CD4-positive, alpha-beta memory T cell (primary cell): ENCODE measurements at places on chromosomes 3 and 15. TPM values are rescaled to one million over a fixed set of nuclear protein-coding genes. Genes with fewer than 3 reads are reported as not detected.

The IQCF5 gene
- not detected for total RNA-seq

The KBTBD12 gene
- total RNA-seq: not detected

The TM4SF18 gene
- total RNA-seq: not detected

The BFSP2 gene
- not detected for total RNA-seq

DNA sequence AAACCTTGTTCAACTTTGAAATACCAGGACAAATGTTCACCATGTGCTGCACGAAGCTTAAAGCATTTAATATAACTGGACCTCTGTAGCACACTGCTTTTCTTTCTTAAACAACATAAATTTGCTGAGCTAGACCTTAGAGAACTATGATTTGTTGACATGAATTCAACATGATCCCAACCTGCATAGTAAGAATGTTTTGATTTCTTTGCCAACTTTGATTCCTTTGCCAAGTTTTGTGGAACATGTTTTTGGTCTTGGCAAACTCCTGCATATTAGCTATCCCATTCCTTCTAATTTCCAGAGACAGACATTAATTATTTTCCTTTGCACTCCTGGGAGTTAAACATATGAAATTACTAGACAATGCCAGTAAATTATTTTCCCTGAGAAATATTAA lies 197.2 kb upstream of the RBMS3 start:
- no peaks in the 10 kb centered on the region for H3K4me1 ChIP-seq
- H3K4me3 ChIP-seq: no peak overlapping the region
- no peak for DNase-seq
- H3K27ac ChIP-seq: no peak overlapping the region
- H3K27me3 ChIP-seq: no peaks in the 10 kb centered on the region

DNA sequence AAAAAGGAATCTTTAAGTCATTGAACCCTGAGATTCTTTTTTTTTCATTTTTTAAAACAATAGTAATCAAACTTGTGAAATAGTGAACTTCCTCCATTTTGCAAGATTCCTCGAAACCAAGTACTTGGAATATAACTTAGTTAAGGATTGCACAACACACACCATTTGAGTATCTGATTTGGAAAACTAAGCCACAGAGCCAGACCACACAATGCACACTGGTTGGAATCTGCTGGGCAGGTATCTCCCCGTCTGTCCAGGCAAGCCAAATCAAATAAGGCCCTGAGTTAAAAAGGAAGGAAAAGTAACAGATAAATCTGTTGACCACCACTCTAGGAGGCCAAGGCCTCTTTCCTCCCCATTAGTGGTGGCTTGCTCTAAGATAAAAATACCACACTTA lies 177.5 kb upstream of the ICE2 start:
- H3K27ac ChIP-seq: no peak overlapping the region
- no peak overlapping the region for H3K4me3 ChIP-seq

DNA sequence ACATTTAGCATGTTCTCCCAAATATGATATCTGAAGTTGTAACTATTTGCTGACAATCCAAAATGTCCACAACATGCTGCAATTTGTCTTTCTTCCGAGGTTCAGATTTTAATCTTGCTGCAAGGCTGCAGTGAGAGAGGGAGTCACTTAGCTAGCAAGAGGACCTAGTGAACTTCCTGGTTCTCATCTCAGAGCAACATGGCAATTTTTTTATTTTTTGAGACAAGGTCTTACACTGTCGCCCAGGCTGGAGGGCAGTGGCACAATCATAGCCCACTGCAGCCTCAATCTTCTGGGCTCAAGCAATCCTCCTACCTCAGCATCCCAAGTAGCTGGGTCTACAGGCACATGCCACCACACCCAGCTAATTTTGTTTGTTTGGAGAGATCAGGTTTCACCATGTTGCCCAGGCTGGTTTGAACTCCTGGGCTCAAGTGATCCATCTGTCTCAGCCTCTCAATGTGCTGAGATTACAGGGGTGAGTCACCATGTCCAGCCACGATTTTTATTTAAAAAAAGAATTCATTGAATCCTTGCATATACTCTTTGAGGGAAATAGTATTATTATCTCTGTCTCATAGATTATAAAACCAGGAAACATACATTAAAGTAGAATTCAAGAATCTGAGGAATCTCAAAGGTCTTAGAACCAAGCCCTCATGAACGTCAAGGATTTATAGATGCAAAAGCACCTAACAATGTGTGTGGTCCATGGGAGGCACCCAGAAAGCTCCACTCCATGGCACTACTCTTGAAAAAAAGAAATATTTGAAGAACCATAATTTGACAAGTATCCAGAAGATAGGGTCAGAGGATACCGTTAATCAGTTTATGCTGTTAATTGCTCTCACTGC lies 9.1 kb downstream of the HDC start:
- no peak overlapping the region for H3K4me3 ChIP-seq
- no peaks in the 10 kb centered on the region for H3K27me3 ChIP-seq
- no peak overlapping the region for H3K27ac ChIP-seq
- H3K4me1 ChIP-seq: peaks cover 11% of the 10 kb centered on the region
- no peaks in the 10 kb centered on the region for H3K36me3 ChIP-seq

GRCh38 chr15:46735115-46735514 lies 982.2 kb upstream of the SEMA6D start:
- no peak overlapping the region for H3K27ac ChIP-seq
- no peaks in the 10 kb centered on the region for H3K4me1 ChIP-seq
- H3K4me3 ChIP-seq: no peak overlapping the region
- no peaks in the 10 kb centered on the region for H3K27me3 ChIP-seq
- DNase-seq: no peak

DNA sequence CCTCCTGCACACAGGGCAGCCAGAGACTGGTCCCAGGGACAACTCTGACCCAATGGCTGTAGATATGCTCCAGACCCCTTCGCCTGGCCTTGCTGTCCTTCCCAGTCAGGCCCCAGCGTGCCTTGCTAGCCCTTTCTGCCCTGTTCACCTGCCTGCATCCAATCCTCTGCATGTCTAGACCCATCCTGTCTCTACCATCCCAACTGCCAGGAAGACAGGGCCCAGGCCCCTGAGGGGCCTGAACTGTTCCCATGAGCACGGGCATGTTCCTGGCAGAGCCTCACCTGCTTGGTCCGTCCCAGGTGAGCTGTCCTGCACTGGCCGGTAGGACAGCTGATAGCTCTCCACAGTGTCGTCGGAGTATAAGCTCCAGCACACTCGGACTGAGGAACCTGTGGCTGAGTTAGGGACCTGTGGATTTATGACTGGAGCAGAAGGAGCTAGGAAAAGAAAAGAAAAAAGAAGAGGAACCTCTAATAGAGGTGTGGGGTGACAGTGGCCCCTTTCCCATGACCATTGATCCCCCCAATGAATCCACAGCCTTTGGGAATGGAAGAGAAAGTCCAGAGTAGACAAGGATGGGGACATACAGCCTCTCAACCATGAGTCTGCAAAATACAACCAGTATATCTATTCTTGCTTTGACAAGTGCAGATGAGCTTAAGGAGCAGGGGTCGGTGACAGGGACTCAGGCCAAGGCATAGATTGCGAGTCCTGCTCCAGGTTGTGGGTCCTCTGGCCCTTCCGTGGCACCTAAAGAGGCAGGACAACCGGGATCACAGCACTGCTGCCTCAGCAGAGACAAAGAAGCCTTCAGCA lies 33.9 kb downstream of the FSD2 start:
- H3K4me3 ChIP-seq: no peak overlapping the region
- no peak for DNase-seq
- H3K36me3 ChIP-seq: no peaks in the 10 kb centered on the region
- no peak overlapping the region for H3K27ac ChIP-seq
- H3K27me3 ChIP-seq: no peaks in the 10 kb centered on the region

GRCh38 chr3:132083159-132083558 lies 48.3 kb upstream of the CPNE4 start:
- no peaks in the 10 kb centered on the region for H3K27me3 ChIP-seq
- H3K4me3 ChIP-seq: no peak overlapping the region
- no peaks in the 10 kb centered on the region for H3K36me3 ChIP-seq
- no peak overlapping the region for H3K27ac ChIP-seq
- no peaks in the 10 kb centered on the region for H3K4me1 ChIP-seq

GRCh38 chr3:103410231-103410630 lies 975.4 kb downstream of the ZPLD1 start:
- H3K27me3 ChIP-seq: no peaks in the 10 kb centered on the region
- no peak overlapping the region for H3K27ac ChIP-seq
- H3K36me3 ChIP-seq: no peaks in the 10 kb centered on the region

DNA sequence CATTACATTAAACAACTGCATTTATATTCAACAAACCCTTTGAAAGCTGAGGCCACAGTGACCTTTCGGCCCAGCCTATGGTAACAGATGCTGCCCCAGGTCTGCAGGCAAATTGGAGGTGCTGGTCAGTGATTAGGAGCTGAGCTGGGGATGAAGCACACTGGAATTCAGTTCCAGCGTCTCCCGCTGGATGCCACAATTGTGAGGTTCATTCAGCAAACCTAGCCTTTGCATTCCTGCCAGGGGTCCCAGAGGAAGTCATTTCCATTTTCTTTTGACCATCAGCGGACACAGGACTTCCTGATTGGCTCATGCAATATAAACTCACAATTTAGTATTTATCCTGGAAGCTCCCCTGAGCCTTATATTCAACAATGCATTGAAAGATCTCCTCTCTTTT lies 89.5 kb downstream of the IL20RB start:
- H3K4me1 ChIP-seq: no peaks in the 10 kb centered on the region
- H3K27me3 ChIP-seq: no peaks in the 10 kb centered on the region
- DNase-seq: no peak
- H3K4me3 ChIP-seq: no peak overlapping the region

DNA sequence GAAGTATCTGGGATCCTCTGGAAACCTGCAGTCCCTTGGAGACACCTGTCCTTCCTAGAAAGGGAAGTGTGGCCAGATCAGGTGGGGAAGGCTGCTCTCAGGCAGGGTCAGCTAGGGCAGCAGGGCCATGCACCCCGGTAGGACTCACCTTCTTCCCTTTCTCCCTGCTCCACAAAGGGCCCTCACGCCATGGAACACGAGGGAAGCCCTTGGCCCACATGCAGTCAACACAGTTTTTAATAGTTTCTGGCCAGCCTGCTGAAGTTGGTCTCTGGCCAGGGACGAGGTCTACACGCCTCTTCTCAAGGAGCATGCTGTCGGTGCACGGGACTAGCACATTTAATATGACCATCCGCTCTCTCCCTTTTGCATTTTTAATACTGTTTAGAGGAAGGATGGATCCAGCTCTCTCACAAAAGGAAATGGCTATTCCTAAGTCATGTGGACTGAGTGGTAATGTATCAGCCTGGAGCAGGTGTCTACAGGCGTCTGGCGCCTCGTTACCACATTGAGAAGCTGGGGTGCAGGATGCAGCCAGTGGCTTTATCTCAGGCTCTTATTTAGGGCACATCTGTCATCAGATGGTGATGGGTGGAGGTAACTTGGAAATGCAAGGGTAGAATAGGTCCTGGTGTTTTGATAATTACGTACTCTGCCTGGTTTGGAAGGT lies 153.9 kb downstream of the KLF13 start:
- peaks cover 39% of the 10 kb centered on the region for H3K4me1 ChIP-seq
- no peak overlapping the region for H3K4me3 ChIP-seq
- no peaks in the 10 kb centered on the region for H3K36me3 ChIP-seq
- H3K27me3 ChIP-seq: no peaks in the 10 kb centered on the region

DNA sequence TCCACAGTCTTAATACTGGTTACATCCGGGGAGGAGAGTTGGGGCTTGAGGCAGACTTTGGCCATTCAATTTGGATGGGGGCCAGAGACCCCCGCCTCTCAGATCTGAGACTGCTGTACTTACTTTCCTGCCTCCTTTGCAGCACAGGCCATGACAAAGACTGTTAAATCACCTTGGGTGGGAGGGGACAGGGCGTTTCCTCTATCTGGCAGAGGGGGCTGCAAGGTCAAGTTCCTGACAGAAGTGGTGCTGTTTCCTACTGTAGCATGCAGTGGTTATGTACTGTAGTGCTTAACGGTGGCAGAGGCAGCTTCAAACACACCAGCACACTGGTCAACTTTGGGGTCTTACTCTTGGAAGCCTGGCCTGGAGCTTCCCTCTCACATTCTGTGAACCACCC lies 261.2 kb upstream of the LRRFIP2 start:
- DNase-seq: no peak
- H3K27me3 ChIP-seq: no peaks in the 10 kb centered on the region
- no peaks in the 10 kb centered on the region for H3K36me3 ChIP-seq
- no peak overlapping the region for H3K27ac ChIP-seq
- peaks cover 5% of the 10 kb centered on the region for H3K4me1 ChIP-seq
- no peak overlapping the region for H3K4me3 ChIP-seq

GRCh38 chr3:41872157-41872556 lies 89.7 kb downstream of the ULK4 start:
- H3K27ac ChIP-seq: no peak overlapping the region
- H3K27me3 ChIP-seq: no peaks in the 10 kb centered on the region
- no peaks in the 10 kb centered on the region for H3K4me1 ChIP-seq
- no peak overlapping the region for H3K4me3 ChIP-seq
- H3K36me3 ChIP-seq: no peaks in the 10 kb centered on the region

- H3K27ac ChIP-seq: peak overlapping the region; percentile 73
- peaks cover 63% of the 10 kb centered on the region for H3K4me1 ChIP-seq
- H3K4me3 ChIP-seq: peak overlapping the region; percentile 80
Measured at GRCh38 chr3:16514021-16514700, 662 bp upstream of the RFTN1 start.

GRCh38 chr15:69414701-69415167 lies 585 bp downstream of the KIF23 start:
- H3K4me3 ChIP-seq: peak overlapping the region; percentile 58
- H3K36me3 ChIP-seq: no peaks in the 10 kb centered on the region
- peak; percentile 9 for DNase-seq
- H3K4me1 ChIP-seq: peaks cover 8% of the 10 kb centered on the region
- peak overlapping the region; percentile 37 for H3K27ac ChIP-seq

- no peak for DNase-seq
- H3K4me1 ChIP-seq: no peaks in the 10 kb centered on the region
- H3K36me3 ChIP-seq: no peaks in the 10 kb centered on the region
- no peaks in the 10 kb centered on the region for H3K27me3 ChIP-seq
- no peak overlapping the region for H3K27ac ChIP-seq
- H3K4me3 ChIP-seq: no peak overlapping the region
Measured at GRCh38 chr3:143209715-143210059, 90.1 kb downstream of the CHST2 start.

GRCh38 chr15:70995383-70995970 lies 102.9 kb downstream of the LRRC49 start:
- no peaks in the 10 kb centered on the region for H3K36me3 ChIP-seq
- H3K27ac ChIP-seq: no peak overlapping the region
- H3K27me3 ChIP-seq: no peaks in the 10 kb centered on the region

GRCh38 chr3:105905328-105905727 lies 36.5 kb upstream of the CBLB start:
- H3K27ac ChIP-seq: no peak overlapping the region
- DNase-seq: no peak
- H3K4me3 ChIP-seq: no peak overlapping the region
- no peaks in the 10 kb centered on the region for H3K27me3 ChIP-seq

DNA sequence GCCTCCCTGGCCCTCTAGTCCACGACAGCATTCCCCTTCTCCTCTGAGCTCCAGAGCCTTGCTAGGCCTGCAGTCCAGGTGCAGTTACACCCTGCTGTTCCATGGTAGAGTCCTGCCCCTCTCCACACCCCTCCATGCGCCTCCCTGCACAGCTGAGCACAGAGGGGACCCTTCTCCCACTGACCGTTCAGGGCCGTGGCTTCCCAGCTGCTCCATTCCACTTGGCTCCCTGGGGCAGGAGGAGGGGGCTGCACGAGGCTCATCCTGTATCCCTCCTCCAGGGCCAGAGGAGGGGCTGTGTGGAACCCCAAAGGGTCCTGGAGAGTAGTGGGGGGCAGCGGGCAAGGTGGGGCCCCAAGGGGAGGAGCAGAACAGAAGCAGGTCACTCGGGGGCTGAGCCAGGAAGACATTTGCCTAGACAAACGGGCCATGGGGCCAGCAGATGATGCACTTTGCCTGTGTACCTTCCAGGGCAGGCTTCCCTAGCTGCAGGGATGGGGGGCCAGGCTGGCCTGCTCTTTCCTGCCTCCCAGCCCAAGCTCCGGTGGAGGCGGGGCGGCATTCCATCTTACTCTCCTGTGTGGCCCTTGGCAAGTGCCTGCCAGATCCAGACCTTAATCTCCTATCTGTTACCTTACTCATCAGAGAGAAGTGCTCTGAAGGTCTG lies 20.7 kb upstream of the GOLGA6C start:
- no peak overlapping the region for H3K27ac ChIP-seq
- no peak overlapping the region for H3K4me3 ChIP-seq
- H3K4me1 ChIP-seq: no peaks in the 10 kb centered on the region
- no peaks in the 10 kb centered on the region for H3K36me3 ChIP-seq
- no peak for DNase-seq
